ENCODE measurements at places on chromosomes 3 and 15. TPM values are rescaled to one million over a fixed set of nuclear protein-coding genes. Genes with fewer than 3 reads are reported as not detected.

Gene PLA2G4E
- total RNA-seq = not detected

Gene MCTP2
- not detected for total RNA-seq

Gene SLC6A20
- total RNA-seq = not detected

Gene MITF
- total RNA-seq = 12.5 TPM

Gene GPR87
- total RNA-seq = not detected

Gene SNTN
- total RNA-seq = not detected

Gene GOLGA8M
- 0.64 TPM for total RNA-seq

Gene RTP3
- total RNA-seq = not detected

Gene CHRNA7
- 0.16 TPM for total RNA-seq

Gene CAPN3
- 12.3 TPM for total RNA-seq

Gene CLDN16
- total RNA-seq = not detected

Gene SLC35G2
- 14.3 TPM for total RNA-seq

Gene SEC62
- total RNA-seq = 37.7 TPM

Gene GOLGA8T
- not detected for total RNA-seq

Gene TKT
- 138 TPM for total RNA-seq

Gene FBXO40
- total RNA-seq = 0.83 TPM

Gene GOLGA8N
- total RNA-seq = 47.5 TPM

Gene CORO2B
- 1.7 TPM for total RNA-seq

Gene ACTC1
- total RNA-seq = 6,424 TPM

Gene ITPKA
- total RNA-seq = 6.2 TPM

Gene CIB2
- total RNA-seq = 2.9 TPM

Gene MYL3
- 7.8 TPM for total RNA-seq

Gene PRR20G
- total RNA-seq = not detected

Gene FBXW12
- total RNA-seq = not detected

All from myocyte (in vitro differentiated cells).